ENCODE measurements at places on chromosomes 11 and 22.

DNA sequence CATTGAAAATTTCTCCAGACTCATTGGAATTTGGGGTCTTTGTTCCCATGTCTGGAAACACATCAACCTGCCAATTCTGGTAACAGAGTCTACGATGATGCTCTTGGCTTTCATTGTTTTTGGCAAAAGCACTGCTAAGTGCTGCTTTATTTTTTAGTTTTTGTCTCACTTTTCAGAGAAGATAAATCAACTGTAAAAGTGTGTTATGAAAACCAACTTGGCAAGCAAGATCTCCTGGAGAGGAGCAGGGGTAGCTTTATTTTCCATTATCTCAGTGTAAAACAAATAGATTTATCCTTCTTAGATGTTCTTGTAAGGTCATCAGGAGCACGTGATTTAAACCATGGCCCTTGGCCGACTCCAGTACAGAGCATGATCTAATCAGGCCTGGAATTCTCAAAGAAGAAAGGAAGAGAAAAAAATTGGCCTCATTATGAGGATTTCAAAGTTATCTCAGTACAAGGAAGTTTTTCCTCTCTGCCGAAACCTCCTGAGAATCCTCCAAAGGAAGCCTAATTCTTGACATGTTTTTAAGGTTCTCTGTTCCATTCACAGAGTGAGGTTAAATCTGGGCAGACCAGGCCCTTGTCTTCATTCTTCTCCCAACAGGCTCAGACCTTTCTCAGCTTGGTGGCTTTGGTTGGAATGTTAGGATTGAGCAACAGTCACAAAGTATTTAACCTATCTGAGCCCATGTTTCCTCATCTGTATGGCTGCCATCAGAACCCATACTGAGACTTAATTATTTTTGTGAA, 16.4 kb upstream of the PAMR1 start:
- DNase-seq, result no peak

GRCh38 chr11:33651990-33652389, 48.6 kb downstream of the C11orf91 start:
- DNase-seq, result no peak

GRCh38 chr22:50705851-50706351, 32.1 kb upstream of the ACR start:
- DNase-seq, result no peak

DNA sequence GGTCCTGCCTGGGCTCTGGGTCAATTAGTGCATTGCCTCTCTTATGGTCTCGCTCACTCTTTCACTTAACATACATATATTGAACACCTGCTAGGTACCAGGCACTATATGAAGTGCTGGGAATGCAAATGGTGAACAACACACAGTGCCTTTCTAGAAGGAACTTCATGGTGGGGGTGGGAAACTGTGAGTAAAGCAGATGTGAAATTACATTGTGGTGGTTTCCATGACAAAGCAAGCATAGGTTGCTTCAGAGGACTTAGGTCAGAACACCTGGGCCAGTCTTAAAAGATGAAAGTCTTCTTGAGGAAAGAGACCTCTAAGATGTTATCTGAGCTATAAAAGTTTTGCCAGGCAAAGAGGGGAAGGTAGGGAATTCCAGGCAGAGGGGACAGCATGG, 231.3 kb downstream of the BUD13 start:
- no peak for DNase-seq

DNA sequence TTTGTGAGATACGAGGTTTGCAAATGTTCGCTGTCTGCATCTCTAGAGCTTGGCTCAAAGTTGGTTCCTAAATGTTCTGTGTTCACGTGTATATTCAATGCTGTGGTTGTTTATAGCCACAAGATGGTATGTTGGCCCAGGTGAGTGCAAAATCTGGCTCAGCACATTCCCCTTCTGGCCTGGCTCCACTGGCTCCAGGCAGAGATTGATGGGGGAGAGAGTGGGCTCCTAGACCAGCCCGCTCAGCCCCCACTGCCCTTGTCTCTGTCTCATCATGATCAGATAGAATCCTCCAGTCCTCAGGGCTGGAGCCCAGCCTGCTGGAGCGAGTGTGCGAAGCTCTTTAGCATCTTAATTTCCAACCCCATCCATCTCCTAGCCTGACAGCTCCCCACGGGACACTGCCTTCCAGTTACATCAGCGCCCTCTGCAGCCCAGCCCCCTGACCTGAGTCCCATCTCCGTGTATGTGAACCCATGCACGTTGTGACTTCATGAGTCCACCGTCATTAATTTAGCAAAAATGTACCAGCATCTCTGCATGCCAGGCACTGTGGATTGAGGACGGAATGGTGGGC, 2.0 kb downstream of the P2RX3 start:
- DNase-seq, result no peak

GRCh38 chr11:61332281-61332796, 566 bp downstream of the DDB1 start:
- no peak for DNase-seq

GRCh38 chr11:108197351-108197750, 25.1 kb downstream of the NPAT start:
- no peak for DNase-seq

DNA sequence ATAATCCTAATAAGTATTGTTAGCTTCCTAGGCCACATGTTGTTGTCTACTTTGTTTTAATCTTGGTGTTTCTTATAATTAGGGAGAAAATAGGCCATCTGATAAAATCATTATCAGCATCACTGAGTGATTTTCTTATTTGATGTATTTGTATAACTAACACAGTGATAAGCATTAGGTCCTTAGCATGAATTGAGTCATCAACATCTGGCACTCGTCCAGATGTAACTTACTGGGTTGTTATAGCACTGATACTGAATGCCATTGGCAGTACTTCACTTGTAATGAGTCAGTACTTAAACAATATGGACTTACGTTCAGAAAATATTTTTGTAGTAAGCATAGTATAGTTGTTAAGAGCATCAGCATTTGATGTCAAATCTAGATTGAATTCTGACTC, 16.2 kb downstream of the API5 start:
- DNase-seq, result no peak

DNA sequence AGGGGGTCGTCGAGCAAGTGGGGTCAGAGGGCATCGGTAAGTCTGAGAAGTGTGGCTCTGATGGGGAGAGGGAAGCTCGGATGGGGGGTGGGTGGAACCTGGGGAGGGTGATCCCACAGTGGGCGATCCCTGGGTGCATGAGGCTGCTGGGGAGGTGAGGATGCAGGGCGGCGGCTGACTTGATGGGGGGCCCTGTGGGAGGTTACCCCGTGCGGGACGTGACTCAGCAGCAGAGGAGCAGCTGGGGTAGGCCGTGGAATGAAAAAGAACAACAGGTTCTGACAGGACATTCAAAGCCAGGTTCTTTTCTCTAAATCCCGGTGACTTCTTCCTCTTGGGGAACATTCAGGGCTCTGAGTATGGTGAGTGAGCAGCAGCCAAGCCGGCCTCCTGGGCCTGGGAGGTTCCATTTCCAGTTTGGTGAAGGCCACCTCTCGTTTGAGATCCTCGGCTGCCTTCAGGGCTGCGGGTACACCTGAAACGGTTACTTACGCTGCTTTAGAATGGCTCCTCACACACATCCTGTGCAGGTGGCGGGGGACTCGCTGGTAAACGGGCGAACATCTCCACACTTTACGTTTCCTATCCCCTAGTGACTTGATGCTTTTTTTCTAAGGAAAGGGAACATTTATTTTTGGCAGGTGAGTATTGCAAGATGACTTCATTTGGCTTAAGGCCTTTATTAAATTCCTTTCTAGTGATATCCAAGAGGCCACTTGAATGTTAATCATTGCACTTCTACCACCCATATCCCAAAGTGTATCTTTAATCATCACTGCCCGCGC, 278.2 kb downstream of the TBC1D22A start:
- DNase-seq, result no peak

GRCh38 chr11:69611548-69612526, 29.1 kb upstream of the CCND1 start:
- no peak for DNase-seq

DNA sequence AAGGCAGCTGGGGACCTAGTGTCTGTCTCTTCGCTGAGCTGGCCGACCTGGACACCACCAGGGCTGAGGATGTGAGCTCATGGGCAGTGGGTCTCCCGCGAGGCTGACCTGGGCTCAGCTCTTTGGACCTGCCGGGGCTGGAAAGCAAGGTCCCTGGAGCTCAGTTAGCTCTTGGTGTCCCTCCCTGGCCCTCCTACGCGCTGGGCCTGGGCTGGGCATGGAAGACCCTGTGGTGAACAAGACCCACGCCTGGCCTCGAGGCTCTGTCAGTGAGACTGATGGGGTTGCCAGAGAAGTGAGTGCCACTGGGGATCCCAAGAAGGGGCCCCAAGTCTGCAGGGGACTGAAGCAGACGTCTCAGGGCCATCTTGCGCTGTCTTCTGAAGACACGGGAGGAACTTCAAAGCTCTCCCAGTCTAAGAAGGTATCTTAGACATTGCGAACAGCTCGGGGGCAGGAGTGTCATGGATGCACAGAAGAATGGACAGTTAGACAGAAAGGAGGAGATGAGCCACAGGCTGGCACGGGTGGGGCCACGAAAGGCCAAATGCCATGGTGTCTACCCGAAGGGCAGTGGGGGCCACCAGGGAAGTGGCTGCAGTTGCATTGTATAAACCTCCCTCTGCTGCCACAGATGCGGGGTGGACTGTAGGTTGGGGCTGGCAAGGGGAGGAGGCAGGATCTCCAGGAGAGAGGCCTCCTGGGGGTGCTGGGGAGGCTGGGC, 31.2 kb downstream of the NFAM1 start:
- DNase-seq, result no peak

GRCh38 chr22:44444341-44445306, 53.4 kb downstream of the RTL6 start:
- DNase-seq, result no peak

- no peak for DNase-seq
Measured at GRCh38 chr11:45671246-45672171, 6.1 kb upstream of the CHST1 start.

GRCh38 chr11:62688491-62688890, 839 bp downstream of the LRRN4CL start:
- no peak for DNase-seq

GRCh38 chr11:11760838-11761237, 80.9 kb upstream of the USP47 start:
- DNase-seq, result no peak

DNA sequence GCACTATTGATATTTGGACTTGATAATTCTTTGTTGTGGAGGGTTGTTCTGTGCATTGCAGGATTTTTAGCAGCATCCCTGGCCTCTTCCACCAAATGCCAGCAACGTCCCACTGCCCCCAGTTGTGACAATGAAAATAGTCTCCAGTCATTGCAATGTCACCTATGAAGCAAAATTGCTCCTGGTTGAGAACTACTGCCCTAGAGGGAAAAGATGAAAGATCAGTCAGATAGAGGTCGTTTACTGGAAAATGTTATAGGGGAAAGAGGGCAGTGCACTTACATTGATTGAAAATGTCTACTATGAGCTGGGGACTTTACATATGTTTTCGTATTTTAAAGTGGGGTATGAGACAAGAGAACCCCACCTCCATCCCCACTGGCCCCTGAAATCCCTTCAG, 77.1 kb upstream of the FAM181B start:
- no peak for DNase-seq

- peak; percentile 37 for DNase-seq
Measured at GRCh38 chr11:1844221-1845094, 5.7 kb downstream of the TNNI2 start.

DNA sequence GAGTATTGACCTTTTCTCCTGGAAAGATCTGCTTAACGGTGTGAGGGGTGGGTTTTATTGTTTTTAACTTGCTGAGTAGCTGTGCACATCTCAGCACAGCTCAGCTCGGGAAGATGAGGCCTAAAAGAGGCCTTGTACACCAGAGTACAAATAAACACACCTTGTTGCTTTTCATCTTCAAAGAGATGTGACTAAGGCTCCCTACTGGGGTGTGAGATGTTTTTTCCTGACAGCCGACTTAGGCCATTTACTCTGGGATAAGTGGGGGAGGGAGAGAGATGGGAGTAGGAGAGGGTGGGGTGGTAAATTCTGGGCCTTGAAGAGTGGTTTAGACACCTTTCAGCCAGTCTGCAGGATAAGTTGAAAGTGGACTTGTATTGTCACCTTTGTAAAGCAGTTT, 2.9 kb downstream of the LDLRAD3 start:
- no peak for DNase-seq

GRCh38 chr11:88035271-88035670, 140.0 kb downstream of the RAB38 start:
- no peak for DNase-seq

GRCh38 chr11:112555491-112556364, 295.1 kb upstream of the PLET1 start:
- DNase-seq, result peak; percentile 68

DNA sequence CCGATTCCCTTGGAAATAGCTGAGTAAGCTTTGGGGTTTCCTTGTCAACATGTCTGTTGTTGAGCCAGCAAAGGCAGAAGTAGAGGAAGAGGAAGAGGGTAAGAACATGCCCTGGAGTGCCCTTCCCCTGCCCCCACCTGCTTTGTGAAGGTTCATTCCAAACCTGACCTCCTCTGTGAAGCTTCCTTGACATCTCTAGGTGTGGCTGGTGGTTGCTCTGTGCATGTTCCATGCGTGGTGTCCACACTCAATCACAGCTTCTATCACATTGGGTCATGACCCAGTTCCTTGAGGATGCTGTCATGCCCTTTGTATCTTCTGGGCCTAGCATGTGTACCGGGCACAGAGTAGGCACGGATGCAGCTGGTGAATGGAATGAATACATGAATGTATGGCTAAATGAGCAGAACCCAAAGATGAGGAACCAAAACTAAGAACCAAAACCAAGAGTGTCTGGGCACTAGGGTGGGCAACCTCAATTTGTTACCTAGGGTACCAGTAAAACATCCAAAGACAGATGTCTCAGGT, 23.7 kb upstream of the FXYD6 start:
- DNase-seq, result no peak

DNA sequence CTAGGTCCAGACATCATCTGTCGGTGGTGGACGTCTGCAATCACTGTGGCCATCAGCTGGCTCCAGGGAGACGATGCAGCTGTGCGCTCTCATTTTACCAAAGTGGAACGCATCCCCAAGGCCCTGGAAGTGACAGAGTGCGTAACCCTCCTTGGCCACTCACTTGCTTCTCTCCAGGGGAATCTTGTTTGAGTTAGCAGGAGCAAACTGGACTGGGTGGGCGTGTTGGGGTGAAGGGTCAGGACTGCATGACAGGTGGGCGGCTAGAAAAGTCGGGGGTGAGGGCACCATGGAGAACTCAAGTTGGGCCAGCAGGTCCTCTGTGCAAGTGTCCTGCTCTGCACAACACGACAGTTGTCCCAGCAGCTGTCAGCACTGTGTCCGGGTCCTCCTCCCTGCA, 16.2 kb downstream of the SHISA8 start:
- DNase-seq, result no peak

DNA sequence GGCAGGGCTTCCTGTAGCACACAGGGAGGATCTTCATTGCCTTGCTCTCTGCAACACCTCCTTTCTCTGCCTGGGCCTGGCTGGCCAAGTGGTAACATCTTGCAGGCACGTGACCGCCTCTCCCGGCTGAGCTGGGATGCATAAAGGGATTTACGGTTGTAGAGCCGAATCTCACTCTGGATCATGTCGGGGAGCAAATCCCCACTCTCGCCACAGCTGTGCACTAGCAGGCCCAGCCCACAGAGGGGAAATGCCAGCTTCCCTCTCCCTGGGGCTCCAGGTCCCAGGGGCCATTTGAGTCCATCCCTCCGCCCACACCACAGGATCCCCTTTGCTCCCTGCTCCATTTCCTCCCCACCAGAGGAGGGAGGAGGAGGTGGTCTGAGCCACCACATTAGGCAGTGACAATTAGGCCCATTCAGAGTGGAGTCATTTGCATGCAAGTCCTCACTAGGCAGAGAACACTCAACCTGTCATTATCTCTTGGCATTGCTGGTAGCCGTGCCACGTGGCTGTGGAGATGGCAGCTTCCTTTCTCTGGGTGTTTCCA, 196.7 kb downstream of the DSCAML1 start:
- DNase-seq, result no peak

Measured in activated T-cell treated with anti-CD3 and anti-CD28 coated beads for 48 hours (primary cell).